ENCODE measurements at places on chromosomes 12 and 14.

DNA sequence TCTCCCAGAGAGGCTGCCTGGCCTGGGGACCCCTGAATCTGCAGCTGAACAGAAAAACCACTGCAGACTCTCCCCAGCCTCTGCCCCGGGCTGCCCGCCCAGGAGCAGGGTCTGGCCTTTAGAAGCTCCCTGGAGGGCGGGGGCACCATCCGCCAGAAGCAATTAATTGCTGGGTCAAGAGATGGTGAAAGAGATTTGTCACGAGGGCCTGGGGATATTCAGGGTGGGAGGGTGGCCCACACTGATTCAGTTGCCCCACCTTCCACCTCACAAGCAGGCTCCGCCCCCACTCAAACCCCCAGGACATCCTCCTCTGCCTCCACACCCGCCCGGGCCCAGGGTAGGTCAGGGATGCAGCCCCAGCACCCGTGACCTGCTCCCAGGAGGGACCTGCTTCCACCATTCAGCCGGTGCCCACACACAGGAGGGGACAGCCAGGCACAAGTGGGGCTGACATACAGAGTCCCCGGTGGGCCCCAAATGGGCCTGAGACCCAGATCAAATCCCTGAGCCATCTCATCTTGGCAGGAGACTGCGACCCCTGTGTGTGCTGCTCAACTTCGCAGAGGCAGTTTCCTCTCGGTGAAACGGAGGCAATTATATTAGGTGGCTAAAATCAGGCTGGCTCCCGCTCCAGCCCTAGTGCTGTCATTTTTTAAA lies 23.0 kb downstream of the NCOR2 start:
- no peak for DNase-seq

GRCh38 chr12:52956987-52957386 lies 8.1 kb downstream of the KRT18 start:
- peak; percentile 17 for DNase-seq

GRCh38 chr14:89014569-89014850 lies 190.1 kb downstream of the TTC8 start:
- DNase-seq, result no peak

GRCh38 chr14:105941226-105942166 lies 415.1 kb downstream of the TMEM121 start:
- DNase-seq, result no peak

GRCh38 chr12:93812626-93813025 lies 135.5 kb downstream of the CRADD start:
- DNase-seq, result no peak

- no peak for DNase-seq
Observed at GRCh38 chr12:1907652-1908611, 10.5 kb downstream of the CACNA2D4 start.

Data from NCI-H1092 treated with DMSO at 0.1 percent for 48 hours (cell line).